ENCODE measurements at places on chromosomes 7 and 10.

DNA sequence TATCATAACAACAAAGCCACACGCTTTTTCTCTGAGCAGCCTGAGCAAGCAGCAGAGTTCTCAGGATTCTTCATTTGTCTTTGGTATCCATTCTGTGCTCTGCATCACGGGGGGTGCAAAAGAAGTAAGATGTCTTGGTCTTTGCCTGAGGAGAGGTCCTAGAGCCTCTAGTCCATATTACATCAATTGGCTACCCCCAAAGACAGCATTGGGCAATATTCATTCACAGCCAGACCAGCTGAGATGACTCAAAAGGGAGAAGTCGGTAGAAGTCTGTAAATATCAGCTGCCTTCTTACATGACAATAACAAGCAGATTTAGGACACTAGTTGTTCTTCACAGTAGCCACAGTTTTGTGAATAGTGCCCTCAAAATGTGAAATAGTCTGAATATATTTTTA is 66.6 kb downstream of the FZD1 start:
- DNase-seq, result no peak

DNA sequence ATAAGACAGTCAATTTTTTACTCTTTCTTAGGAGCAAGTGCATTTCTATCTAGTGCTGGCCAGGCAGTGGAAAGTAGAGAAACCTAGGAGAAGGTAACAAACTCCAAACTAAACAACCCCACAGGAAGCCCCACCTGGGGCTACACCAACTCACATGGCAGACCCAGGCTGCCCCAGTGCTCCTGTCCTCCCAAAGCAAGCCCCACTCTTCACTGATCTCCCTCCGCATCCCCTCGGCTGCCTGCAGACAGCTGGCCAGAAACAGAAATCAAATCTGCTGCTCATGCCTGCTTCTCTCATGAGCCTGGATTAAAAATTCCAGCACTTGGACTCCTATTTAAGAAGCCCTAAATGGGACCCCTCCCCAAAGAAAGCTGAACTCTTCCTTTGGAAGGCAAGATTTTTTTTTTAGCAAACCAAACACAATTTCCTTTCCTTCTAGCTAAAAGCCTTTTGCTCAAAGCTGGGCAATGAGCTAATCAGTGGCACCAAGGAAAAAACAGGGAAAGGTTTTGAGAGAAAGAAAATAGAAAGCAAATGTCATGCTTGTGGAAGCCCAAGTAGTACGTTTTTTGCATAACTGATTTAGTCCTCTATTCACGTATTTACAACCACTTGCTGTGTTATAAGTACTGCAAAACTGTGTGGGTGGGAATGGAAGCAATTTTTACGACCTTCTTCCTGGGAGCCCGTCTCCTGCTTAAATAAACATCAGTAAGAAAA is 10.8 kb downstream of the PDE1C start:
- no peak for DNase-seq

DNA sequence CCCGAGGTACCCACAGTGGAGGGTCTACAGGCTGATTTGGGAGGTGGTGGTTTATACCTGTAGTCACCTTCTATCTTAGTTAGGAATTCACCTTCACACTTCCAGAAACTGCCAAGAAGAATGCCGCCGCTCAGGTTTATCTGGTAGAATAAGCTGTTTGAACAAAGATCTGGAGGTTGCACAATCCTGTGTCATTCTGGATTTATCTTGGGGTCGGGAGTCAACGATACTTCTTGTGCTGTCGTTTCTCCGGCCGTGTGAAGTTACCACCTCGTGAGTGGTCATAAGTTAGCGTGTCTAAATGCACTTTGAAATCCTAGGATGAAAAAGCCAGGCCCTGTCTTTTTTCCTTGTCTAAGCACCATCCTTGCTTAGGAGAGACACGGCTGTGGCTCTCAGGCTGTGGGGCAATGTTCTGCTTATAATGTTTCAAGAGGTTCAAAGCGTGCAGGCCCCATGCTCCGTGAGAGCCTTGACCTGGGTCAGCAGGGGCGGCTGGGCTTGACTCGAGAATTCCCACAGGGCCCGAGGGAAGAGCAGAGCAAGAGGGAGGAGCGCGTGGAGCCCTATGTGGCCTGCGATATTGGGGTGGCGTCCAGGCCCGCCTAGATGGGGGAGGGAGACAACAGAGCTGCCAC is 35.5 kb downstream of the GRIFIN start:
- DNase-seq, result no peak

- no peak for DNase-seq
Observed at GRCh38 chr10:116300542-116300941, 23.7 kb upstream of the CCDC172 start.

DNA sequence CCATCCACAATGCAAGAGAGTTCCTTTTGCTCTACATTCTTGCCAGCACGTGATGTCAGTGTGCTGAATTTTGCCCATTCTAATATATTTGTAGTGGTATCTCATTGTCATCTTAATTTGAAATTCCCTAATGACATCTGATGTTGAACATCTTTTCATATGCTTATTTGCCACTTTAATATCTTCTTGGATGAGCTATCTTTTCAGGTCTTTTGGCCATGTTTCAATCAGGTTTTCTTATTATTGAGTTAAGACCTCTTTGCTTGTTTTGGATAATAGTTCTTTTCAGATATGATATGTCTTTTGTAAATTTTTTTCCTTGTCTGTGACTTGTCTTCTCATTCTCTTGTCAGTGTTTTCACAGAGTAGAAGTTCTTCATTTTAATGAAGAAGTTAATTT is 20.4 kb upstream of the FAM3C start:
- DNase-seq, result no peak

All from stimulated activated CD4-positive, alpha-beta T cell treated with anti-CD3 and anti-CD28 coated beads, Interleukin-1b, Interleukin-23, amount 100 ng/mL, for 24 hours (primary cell).